ENCODE measurements at places on chromosomes 3 and 15.

GRCh38 chr3:187694801-187695200 lies 7.6 kb downstream of the RTP2 start:
- no peak for DNase-seq

GRCh38 chr3:152646004-152646403 lies 188.9 kb upstream of the P2RY1 start:
- no peak for DNase-seq

- DNase-seq = no peak
Observed at GRCh38 chr3:156407617-156408225, 147.2 kb downstream of the SSR3 start.

GRCh38 chr15:74615508-74616365 lies at the start of gene CLK3:
Gene CLK3, plus strand, starts transcription at chr15:74615836. Its CDS starts 3,361 bp downstream, at chr15:74619197.
- peak; percentile 97 for DNase-seq

DNA sequence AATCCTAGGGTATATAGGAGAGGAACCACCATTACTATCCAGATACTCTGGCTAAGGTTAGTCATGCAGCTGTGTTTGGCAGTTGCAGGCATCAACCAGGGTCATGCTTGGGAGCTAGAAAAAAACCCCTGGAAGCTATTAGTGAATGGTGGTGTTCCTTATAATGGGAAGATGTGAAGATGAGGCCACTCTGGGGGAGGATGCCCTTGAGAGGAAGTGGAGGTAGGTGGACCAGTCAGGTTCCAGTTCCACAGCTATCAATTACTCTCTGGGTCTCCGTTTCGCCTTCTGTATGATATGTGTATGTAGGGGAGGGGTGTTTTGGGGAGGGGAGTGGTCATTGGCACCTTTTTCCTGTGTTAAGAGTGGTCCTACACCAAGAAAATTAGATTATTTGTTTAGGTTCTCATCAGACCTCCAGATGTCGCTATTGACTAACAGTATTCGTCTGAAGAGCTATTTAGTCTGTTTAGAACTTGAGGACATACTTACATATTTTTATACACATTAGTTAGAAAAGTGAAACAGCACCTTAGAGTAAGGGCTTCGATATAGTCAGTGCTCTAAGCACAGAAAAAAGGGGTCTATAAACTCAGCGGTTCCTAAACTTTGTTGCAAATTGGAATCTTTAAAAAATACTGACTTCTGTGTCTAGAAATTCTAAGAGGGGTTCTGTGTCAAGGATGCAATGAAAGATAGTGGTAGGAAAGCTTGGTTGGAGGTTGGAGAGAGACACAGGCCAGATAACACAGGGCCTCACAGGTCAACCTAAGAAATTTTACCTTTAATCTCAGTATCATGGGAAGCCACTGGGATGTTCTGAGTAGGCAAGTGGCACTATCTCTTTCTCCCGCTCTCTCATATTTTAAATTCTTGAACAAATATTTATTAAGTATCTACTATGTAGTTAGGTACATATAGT lies 9.1 kb upstream of the HPS3 start:
- DNase-seq = no peak

- DNase-seq = no peak
Observed at GRCh38 chr15:56192659-56193442, 50.8 kb downstream of the RFX7 start.

GRCh38 chr3:52364322-52365035 lies 48.4 kb downstream of the DNAH1 start:
- DNase-seq = no peak

- DNase-seq = no peak
Observed at GRCh38 chr3:158725348-158726011, 6.8 kb downstream of the RARRES1 start.

- peak; percentile 94 for DNase-seq
Observed at GRCh38 chr15:74127255-74127953, 3.0 kb upstream of the ISLR2 start.

- DNase-seq = no peak
Observed at GRCh38 chr15:58185439-58185838, 47.3 kb downstream of the AQP9 start.

DNA sequence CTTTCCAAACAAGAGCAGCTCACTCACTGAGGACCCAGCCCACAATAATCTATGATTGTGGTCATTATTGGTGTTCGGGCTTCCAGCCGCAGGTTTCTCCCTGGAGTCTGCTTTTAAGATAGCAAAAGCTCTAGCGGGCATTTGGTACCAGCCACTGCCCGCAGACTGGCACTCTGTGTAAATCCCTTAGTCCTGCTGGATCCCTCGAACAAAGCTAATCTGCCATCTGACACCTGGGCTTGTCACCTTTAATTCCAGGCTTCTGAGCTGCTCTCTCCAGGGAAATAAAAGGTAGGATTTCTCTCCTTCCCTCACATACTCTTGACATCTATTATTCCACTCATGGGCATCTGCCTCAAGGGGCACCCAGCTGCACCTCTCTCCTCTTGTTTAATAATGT lies 158.7 kb downstream of the PDCD6IP start:
- no peak for DNase-seq

- DNase-seq = no peak
Observed at GRCh38 chr3:154152741-154153140, 31.6 kb downstream of the ARHGEF26 start.

GRCh38 chr3:51276046-51276445 lies 109.0 kb upstream of the MANF start:
- DNase-seq = no peak

- DNase-seq = no peak
Observed at GRCh38 chr3:31768479-31769125, 212.5 kb downstream of the OSBPL10 start.

DNA sequence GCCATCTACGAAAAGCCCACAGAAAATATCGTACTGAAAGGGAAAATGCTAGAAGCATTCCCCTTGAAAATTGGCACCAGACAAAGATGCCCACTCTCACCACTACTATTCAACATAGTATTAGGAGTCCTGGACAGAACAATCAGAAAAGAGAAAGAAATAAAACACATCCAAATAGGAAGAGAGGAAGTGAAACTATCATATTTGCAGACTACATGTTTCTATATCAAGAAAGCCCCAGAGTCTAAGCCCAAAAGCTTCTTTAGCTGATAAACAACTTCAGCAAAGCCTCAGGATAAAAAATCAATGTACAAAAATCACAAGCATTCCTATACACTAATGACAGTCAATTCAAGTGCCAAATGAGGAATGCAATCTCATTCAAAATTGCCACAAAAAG lies 15.6 kb downstream of the OR5K3 start:
- no peak for DNase-seq
